Esophagus squamous epithelium (tissue), 5 donors: ENCODE measurements at places on chromosomes 7 and 10. TPM values are rescaled to one million over a fixed set of nuclear protein-coding genes. Genes with fewer than 3 reads are reported as not detected.

DNA sequence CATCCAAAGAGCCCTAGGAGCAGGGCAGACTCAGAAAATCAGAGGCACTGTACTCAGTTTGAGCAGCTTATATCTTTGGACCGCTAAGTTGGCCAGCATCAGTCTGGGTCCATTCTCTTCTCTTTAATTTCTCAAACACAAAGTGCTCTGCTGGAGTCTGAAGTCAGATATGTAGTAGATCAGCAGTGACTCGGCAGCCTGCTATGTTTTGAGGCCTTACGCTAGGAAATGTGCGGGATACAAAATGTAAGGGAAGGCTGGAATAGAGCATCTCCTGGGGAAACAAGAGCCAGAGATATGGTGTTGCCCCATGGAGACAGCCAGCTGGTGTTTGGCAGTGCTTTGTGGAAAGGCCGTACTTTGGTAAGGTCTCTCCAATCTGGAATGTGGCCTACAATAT, 60.6 kb upstream of the VKORC1L1 start:
- no peak for DNase-seq

GRCh38 chr10:131093346-131093745, 218.2 kb downstream of the TCERG1L start:
- no peak for DNase-seq

DNA sequence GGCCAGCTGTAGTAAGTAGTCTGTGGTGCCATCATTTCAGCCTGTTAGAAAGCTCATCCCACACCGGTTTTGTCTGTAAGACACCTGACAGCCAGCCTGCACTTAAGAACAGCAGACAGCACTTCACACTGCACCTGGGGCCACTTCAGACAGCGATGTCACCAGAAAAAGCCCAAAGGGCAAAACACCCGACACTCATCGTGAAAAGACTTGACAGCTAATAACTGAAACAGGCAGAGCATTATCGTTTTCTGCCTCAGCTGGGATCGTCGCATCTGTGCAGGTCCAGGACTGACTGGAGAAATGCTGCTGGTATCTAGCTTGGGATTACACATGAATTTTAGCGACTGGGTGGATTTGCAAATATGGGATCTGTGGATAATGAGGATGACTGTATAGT, 16.8 kb upstream of the LAT2 start:
- no peak for DNase-seq

DNA sequence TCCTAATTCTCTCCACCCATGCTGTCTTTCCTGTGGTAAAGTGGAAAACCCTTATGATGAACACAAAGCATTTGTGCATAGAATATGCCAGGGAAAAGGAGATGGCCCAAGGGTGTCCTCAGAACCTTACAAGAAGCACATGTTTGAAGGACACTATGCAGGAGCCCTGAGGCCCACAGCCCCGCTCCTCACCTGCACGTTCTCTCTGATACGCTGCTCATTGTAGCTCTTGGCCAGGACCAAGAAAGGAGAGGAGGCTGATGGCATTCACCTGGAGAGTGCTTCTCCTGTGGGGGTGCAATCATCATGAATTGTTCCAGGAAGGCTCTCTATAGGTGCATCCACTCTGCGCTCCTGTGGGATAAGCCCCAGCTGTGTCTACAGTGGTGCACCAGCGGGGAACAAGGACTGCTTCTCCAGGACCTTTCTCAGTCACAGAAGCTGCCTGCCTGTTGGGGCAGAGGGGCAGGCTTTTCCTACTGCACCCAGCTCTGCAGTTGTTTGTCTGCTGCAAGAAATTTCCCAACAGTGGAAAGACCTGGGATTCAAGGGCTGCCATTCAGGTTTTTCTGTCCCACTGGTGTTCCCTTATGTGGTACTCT, 19.9 kb downstream of the AKR1C2 start:
- DNase-seq = no peak

GRCh38 chr10:90162271-90162853, 461.0 kb downstream of the KIF20B start:
- DNase-seq = no peak

- DNase-seq = no peak
Measured at GRCh38 chr10:72424561-72424960, 69.8 kb upstream of the DNAJB12 start.

GRCh38 chr10:9643782-9644181, 1373.9 kb upstream of the CELF2 start:
- DNase-seq = no peak

DNA sequence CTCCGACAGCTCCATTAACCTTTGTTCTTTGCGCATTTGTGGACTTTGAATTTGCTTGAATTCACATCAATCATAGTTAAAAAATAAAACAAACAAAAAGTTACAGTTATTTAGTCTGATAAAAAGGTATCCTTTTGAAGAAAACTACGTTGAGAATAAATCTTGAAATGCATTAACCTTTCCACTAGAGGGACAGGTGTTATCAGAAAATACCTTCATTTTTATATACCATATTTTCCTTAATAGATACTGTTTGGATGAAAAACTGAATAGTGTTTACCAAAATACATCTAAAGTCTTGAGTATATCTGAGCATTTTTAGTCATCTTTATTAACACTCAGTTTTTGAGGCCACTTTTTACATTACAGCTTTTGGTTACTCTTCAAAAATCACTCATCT, 371.9 kb downstream of the ZWINT start:
- no peak for DNase-seq

DNA sequence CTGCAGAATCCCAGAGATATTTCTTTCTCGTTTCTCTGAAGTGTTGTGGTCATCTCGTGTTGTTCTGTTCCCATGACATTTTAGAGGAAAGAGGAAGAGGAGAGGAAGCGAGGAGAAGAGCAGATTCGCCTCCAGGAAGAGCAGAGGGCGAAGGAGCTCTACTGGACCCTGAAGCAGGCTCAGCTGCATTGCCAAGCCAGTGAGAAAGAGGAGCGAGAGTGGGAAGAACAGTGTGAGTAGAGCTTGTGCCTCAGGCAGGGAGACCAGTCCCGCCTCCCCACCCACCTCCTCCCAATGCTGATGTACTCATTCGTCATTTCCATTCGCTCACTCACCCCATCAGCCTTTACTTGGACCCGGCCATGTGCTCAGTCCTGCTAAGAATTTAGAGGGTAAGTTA, 50.8 kb downstream of the SH2D4B start:
- DNase-seq = no peak

DNA sequence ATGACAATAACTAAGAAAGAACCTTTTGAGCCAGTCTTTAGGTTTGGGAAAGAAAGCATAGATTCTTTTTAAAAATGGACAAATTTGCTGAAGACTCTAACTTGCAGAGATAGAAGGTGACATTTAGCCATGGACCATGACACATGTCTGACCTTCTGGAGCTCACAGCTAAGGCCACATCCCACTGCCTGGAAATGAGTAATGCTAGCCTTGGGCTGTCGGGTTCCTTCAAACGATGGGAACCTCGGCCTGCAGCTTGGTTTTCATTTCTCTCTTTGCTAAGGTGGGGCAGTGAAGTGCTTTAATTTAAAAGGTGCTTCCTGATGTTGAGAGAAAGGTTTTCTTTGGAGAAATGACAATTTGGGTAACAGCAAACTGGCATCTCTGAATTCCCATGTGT, 223.2 kb downstream of the FANK1 start:
- DNase-seq = no peak

- no peak for DNase-seq
Measured at GRCh38 chr10:11719496-11720259, 22.5 kb upstream of the ECHDC3 start.

GRCh38 chr10:51920672-51921071, 221.3 kb upstream of the CSTF2T start:
- no peak for DNase-seq

- no peak for DNase-seq
Measured at GRCh38 chr7:131538813-131539179, 17.6 kb downstream of the PODXL start.

UCMA gene
- not detected for total RNA-seq

TMEM213 gene
- 1.3 TPM for total RNA-seq

HOXA9 gene
- total RNA-seq = 0.57 TPM

GALNT17 gene
- 3.1 TPM for total RNA-seq
